ENCODE measurements at places on chromosomes 13 and 19. TPM values are rescaled to one million over a fixed set of nuclear protein-coding genes. Genes with fewer than 3 reads are reported as not detected.

GRCh38 chr13:67619351-67619994, 389.3 kb upstream of the PCDH9 start:
- no peak for DNase-seq

GRCh38 chr13:94513026-94513425, 33.5 kb upstream of the DCT start:
- no peak for DNase-seq

DNA sequence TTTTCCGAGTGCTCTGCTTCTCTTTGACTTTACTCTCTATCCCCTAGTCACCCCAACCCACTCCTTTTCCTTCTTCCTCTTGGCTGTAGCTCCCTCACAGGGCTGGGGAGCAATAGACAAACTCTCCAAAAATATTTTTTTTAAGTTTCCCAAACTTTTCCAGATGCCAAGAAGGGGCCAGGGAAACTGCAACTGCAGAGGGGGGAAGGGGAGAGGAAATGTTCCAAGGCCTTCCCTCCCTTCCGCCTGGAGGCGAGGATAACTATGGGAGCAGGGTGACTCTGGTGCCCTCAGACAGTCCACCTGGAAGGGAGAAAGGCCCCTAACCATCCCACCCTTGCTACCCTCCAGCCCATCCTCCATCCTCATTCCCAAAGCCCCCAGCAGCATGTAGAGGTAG, 49.4 kb downstream of the LYL1 start:
- DNase-seq = no peak

- no peak for DNase-seq
These were observed 11.1 kb upstream of the GTF2F2 start for GRCh38 chr13:45109102-45109720.

DNA sequence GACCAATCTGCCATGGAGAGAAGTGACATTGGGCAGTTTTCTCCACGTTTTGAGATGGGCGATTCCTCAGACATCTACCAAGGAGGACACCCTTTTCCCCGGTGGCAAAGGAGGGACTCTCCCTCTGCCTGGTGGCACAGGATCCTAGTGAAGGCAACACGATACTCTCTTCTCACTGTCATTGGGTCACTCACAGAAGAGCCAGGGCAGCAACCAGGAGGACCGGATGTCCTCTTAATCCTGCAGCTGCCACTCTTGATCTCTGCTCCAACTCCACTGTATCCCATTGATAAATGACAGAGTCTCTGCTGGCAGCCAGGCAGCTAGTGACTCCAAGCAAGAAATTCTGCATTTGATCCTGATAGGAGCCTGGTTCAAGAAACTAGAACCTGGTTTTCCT, 42.2 kb downstream of the COL4A2 start:
- DNase-seq = no peak

The SAFB gene
- total RNA-seq = 90.0 TPM

The ZNF93 gene
- total RNA-seq = 11.4 TPM

The NR2F6 gene
- total RNA-seq = 72.1 TPM

GRCh38 chr13:47299304-47299703, 402.5 kb upstream of the HTR2A start:
- DNase-seq = no peak

GRCh38 chr19:39307046-39307821, 11.0 kb downstream of the IFNL1 start:
- no peak for DNase-seq

DNA sequence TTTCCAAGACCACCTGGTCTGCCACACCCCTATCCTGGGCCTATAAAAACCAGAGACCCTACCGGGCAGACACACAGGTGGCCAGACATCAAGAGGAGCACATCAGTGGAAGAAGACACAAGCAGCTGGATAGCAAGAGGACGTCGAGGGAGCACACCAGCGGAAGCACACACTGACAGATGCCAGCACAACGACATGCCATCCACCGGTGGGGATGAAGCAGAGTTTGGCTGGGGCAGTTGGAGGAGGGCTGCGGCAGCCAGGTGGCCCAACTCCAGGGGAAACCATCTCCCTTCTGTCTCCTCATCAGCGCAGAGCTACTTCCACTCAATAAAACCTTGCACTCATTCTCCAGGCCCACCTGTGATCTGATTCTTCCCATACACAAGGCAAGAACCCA, 200.6 kb downstream of the PCDH17 start:
- no peak for DNase-seq

GRCh38 chr13:102877303-102877702, 31.5 kb downstream of the ERCC5 start:
- DNase-seq = no peak

DNA sequence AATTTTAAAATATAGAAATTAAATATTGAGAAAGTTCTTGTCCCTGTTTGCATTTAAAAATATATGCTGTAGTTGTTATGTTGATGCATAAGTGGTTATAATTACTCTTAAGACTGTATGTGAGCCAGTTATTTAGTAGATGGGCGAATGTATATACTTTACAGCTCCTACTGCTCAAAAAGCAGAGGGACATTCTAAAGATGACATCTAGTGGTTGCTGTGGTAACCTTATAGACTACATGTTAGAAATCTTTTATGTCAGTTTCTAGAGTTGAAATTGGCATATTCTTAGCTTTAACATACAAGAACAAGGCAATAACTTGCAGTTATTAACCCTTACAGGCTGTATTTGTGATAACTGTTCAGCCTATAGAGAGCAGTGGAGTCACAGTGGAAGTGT, 160.5 kb downstream of the OLFM4 start:
- DNase-seq = no peak

GRCh38 chr13:63595811-63596210, 2180.2 kb upstream of the PCDH20 start:
- DNase-seq = no peak

DNA sequence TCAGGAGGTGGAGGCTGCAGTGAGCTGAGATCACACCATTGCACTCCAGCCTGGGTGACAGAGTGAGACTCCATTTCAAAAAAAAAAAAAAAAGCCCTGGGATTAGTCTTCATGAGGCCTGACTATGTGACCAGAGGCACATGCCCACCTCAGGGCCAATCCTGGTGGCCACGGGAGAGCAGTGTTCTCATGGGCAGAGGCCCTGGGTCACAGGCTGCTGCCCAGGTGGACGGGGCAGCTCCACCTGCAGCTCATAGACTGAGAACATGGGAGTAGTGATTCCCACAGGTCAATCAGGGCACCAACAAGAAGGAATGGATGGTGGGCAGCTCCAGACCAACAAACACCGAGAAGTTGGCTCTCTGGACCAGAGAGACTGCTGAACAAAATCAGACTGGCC, 26.1 kb upstream of the PEPD start:
- DNase-seq = no peak

DNA sequence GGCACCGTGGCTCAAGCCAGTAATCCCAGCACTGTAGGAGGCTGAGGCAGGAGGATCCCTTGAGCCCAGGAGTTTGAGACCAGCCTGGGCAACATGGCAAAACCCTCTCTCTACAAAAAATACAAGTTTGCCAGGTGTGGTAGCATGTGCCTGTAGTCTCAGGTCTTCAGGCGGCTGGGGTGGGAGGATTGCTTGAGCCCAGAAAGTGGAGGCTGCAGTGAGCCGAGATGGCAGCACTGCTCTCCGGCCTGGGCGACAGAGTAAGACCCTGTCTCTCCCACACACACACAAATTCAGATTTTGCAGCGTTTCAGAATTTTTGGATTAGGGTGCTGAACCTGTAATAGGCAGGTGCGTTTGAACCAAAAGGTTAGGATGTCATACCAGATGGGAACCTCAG, 2.2 kb downstream of the RPS11 start:
- no peak for DNase-seq

- DNase-seq = no peak
These were observed 633.1 kb downstream of the EFNB2 start for GRCh38 chr13:105902396-105902795.

The AXL gene
- 40.1 TPM for total RNA-seq

The KLK2 gene
- not detected for total RNA-seq

The SIGLEC9 gene
- total RNA-seq = 3.2 TPM

The KIR3DL2 gene
- total RNA-seq = not detected
